Common myeloid progenitor, CD34-positive (primary cell): ENCODE measurements at places on chromosomes 1 and 21.

DNA sequence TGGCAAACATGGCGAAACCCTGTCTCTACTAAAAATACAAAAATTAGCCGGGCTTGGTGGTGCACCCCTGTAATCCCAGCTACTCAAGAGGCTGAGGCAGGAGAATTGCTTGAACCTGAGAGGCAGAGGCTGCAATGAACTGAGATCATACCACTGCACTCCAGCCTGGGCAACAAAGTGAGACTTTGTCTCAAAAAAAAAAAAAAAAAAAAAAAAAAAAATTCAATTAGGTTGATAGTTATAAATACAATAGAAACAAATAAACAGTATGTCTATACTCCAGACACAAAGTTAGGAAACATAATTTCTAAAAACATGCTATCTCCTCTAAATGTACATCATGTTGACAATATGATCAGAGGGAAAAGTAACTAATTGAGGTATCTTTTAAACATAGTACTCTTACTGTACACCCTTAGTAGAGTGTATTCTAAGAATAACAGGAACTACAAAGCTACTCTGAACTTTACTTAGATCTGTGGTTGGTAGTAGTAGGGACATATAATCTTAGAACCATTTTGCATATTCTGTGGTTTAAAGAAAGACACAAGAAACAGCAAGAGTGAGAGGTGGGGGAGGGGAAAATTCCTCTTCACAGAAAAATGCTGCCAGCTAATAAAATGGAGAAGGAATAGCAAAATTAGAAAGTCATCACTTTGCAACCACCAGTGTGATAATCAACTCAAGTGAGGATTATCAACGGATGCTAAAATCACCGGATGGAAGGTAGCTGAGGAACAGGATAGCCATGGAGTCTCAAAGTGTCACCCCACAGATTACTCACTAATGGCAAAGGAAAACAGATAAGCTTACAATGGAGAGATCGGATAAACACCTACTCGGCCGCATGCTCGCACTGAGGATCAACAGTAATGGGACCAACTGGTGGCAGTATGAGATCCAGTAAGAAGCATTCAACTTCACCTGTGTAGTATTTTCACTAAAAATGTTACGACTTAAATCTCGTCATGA, 35.0 kb downstream of the MTOR start:
- H3K4me3 ChIP-seq = no peak overlapping the region
- peaks cover 68% of the 10 kb centered on the region for H3K36me3 ChIP-seq
- H3K27ac ChIP-seq = no peak overlapping the region
- no peaks in the 10 kb centered on the region for H3K27me3 ChIP-seq
- peak; percentile 11 for DNase-seq

GRCh38 chr1:76444773-76445172, 370.2 kb downstream of the ST6GALNAC3 start:
- H3K36me3 ChIP-seq = no peaks in the 10 kb centered on the region
- H3K27ac ChIP-seq = no peak overlapping the region
- DNase-seq = no peak
- no peaks in the 10 kb centered on the region for H3K4me1 ChIP-seq

DNA sequence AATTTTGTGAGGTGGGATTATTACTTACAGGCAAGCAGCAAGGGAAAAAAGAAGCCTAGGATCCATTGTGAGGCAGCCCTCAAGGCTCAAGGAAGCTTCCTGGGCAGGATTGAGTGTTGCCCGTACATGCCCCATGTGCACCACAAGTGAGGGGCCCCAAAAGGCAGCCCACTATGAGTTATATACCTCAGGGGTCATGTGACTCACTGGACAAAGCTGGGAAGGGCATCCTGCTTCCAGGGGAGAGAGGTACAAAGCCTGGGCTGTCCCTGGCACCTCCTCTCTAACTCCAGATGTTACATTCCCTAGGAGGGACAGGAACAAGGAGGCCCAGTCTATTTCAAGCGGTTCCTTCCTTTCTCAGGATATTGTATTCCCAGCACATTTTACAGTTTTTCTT, 34.0 kb upstream of the CD1D start:
- peaks cover 25% of the 10 kb centered on the region for H3K4me1 ChIP-seq
- no peaks in the 10 kb centered on the region for H3K36me3 ChIP-seq
- no peak overlapping the region for H3K4me3 ChIP-seq
- no peak for DNase-seq
- no peaks in the 10 kb centered on the region for H3K27me3 ChIP-seq
- no peak overlapping the region for H3K27ac ChIP-seq

DNA sequence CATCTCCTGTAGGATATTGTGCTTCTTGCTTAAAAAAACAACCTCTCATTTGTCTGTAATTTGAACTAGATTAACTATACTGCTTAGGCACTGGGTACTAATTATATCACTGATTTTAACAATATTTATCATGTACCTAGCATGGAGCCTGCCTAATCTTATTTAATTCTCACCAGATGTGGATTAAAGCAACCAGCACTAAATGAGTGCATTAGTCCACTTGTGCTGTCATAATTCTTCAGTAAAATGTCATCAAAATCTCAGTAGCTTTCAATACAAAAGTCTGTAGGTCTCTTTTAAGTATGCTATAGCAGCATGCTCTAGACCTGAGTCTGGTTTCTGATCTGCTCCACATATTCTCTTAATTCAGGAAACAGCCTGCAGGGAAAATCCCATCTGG, 368.1 kb downstream of the NCAM2 start:
- H3K4me3 ChIP-seq = no peak overlapping the region
- H3K27ac ChIP-seq = no peak overlapping the region
- no peaks in the 10 kb centered on the region for H3K4me1 ChIP-seq
- H3K27me3 ChIP-seq = no peaks in the 10 kb centered on the region
- DNase-seq = no peak

DNA sequence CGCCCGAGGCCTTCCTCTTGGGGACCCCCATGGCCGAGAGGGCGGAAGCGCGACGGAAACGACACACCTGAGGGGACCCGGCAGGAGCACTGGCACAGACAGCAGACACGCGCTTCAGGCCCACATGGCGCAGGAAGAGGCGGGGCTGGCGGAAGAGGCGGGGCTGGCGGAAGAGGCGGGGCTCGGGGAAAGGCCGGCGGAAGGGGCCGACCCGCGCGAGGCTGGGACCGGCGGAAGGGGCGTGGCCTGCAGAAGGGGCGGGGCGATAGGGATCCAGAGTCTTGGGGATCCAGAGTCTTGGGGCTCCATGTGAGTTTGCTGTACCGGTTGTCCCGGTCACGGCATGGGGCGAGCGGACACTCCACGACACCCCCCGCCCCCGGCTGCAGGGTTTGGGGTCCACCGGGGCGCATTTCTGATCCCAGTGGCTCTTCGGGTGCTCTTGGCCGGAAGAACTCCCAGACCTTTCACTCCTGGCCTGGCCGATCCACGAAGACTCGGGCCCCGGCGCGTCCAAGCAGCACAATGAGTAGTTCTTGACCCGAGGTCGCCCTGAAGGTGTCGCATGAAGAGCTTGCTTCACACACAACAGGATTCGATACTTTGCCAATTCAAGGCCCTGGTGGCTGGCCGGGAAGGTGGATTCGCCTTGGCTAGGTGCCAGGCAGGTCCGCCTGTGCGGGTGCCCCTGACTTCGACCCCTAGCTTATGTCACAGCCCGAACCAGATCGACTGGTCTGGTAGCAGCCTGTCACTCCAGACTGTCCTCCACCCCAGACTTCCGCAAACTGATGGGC, at the start of gene URB1:
Gene URB1, minus strand, starts transcription at position 133 of the 797 bp plus-strand sequence. Its CDS starts 102 bp downstream, at position 31.
- no peaks in the 10 kb centered on the region for H3K27me3 ChIP-seq
- peak; percentile 89 for DNase-seq
- peaks cover 21% of the 10 kb centered on the region for H3K4me1 ChIP-seq
- H3K4me3 ChIP-seq = peak within 1 kb of the TSS; percentile 79
- H3K36me3 ChIP-seq = peaks cover 15% of the 10 kb centered on the region

- H3K4me1 ChIP-seq = peaks cover 24% of the 10 kb centered on the region
- no peaks in the 10 kb centered on the region for H3K27me3 ChIP-seq
- DNase-seq = no peak
- H3K36me3 ChIP-seq = peaks cover 9% of the 10 kb centered on the region
- peak overlapping the region; percentile 96 for H3K27ac ChIP-seq
- H3K4me3 ChIP-seq = peak overlapping the region; percentile 95
These were observed 686 bp downstream of the ARF1 start for GRCh38 chr1:228082918-228083870.

GRCh38 chr21:39125752-39126485, 57.3 kb downstream of the PSMG1 start:
- peaks cover 21% of the 10 kb centered on the region for H3K4me1 ChIP-seq
- H3K27me3 ChIP-seq = no peaks in the 10 kb centered on the region
- no peaks in the 10 kb centered on the region for H3K36me3 ChIP-seq
- H3K4me3 ChIP-seq = no peak overlapping the region
- H3K27ac ChIP-seq = no peak overlapping the region
